Neural progenitor cell (in vitro differentiated cells): ENCODE measurements at places on chromosomes 6 and 20.

GRCh38 chr20:46021361-46022359 is 7.4 kb upstream of the SLC12A5 start:
- DNase-seq: peak; percentile 96

DNA sequence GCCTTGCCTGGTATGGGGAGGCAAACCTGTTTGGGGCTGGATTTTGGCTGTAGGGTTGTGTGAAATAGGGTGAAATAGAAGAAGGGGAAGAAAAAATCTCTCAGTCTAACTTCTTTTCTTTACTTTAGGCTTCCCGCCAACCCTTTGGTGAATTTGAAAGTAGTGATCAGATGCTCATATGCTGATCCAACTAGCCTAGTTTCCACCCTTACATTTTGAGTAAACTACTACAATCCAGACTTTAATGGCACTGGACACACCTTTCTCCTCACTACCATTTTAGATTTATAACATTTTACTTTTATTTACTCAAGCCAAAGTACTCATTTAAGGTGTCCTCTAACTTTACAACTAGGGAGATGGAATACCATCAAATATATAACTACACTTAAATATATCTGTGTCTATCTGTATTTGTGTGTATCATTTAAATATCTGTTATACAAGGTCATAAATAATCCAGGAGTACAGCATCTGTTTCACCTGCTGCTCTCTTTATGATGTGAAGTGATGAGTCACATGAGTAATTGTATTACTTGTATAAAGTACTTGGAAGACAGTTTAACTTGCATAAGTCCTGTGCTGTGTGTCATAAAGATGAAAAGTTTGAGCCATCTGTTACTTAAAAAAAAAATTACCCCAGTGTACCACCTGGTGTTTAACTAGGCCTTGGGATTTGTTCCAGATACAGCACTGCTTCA is 172.1 kb downstream of the CDKAL1 start:
- no peak for DNase-seq

DNA sequence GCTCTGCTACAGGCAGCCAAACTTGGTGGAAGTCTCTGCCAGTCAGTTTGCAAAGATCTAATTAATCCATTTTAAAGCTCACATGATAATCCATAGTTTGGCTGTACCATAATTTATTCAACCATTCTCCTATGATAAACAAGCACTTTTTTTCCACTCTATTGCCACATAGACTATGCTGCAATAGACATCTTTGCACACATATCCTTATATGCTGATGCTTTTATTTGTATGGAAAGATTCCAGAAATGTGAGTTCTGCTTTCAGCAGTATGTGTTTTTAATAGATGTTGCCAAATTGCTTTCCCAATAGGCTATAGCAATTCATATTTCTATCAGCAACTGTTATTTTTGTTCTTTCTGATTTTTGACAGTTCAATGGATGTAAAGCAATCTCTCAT is 628.0 kb downstream of the KIF16B start:
- DNase-seq: no peak

- DNase-seq: no peak
Observed at GRCh38 chr6:159305804-159306537, 136.8 kb downstream of the FNDC1 start.

DNA sequence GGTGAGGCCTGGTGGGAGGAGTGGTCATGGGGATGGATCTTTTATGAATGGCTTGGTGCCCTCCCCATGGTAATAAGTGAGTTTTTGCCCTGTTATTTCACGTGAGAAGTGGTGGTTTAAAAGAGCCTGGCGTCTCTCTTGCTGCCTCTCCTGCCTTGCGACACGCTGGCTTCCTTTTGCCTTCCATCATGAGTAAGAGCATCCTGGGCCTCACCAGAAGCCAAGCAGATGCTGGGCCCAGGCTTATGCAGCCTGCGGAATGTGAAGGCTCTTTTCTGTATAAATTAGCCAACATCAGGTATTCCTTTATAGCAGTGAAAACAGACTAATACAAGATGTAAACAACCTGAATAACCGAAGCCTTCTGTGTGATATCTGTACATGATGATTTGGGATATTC is 27.6 kb downstream of the VTA1 start:
- no peak for DNase-seq

- DNase-seq: no peak
Observed at GRCh38 chr6:154371281-154371680, 14.7 kb upstream of the IPCEF1 start.

DNA sequence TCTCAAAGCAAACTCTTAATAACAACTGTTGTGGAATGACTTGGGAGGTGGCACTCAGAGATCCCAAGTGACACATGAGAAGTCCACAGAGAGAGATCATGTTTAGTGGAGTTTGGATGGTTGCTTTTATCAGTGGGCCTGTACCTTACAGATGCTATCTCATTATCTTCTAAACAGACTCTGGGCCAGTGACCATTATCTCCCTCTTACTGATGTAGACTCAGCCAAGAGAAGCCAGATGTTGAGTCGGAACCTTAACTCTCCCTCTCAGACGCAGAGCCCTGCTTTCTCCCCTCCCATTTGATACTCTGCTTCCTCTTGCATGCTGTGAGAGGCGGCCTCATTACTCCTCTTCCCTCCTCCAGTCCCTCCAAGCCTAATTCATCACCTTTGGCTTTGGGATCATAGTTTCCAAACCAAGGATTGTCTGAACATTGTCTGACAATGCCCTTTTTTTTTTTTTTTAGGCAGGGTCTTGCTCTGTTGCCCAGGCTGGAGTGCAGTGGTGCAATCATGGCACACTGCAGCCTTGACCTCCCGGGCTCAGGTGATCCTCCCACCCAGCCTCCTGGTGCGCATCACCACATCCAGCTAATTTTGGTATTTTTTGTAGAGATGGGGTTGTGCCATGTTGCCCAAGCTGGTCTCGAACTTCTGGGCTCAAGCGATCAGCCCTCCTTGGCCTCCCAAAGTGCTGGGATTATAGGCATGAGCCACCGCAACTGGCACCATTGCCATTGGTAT is 4.5 kb upstream of the DDR1 start:
- DNase-seq: no peak

DNA sequence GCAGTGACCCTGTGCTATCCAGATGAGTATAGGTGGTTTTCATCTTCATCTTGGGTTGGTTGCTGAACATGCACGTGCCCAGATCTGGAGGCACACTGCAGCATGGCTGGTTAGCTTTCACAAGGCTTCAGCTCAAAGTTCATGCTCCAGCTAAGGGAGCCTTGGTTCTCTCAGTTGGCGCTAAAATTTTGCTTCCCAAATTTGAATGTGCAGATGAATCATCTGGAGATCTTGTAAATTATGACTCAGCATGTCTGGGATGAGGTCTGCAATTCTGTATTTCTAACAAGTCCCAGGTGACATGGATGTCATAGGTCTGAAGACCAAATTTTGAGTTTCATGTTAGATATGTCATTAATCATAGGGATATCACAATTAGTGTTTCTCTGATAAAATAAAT is 230.8 kb downstream of the FOXA2 start:
- DNase-seq: no peak

DNA sequence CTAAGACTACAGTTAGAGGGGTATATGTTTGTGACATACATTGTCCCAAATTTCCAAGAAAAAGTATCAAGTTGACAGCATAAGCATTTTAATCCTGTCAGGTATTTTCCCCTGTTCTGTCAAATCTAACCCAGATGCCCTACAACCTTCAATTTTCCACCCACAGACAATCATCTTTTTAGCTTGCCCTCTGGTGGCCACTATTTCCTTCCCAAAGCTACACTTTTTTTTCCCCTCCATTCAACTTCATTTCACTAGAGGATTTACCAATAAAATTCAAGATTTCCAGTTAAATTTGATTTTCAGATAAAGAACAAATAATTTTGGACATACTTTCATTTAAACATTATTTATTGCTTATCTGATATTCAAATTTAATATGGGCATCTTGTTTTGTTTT is 286.6 kb downstream of the TENT5A start:
- DNase-seq: peak; percentile 47

DNA sequence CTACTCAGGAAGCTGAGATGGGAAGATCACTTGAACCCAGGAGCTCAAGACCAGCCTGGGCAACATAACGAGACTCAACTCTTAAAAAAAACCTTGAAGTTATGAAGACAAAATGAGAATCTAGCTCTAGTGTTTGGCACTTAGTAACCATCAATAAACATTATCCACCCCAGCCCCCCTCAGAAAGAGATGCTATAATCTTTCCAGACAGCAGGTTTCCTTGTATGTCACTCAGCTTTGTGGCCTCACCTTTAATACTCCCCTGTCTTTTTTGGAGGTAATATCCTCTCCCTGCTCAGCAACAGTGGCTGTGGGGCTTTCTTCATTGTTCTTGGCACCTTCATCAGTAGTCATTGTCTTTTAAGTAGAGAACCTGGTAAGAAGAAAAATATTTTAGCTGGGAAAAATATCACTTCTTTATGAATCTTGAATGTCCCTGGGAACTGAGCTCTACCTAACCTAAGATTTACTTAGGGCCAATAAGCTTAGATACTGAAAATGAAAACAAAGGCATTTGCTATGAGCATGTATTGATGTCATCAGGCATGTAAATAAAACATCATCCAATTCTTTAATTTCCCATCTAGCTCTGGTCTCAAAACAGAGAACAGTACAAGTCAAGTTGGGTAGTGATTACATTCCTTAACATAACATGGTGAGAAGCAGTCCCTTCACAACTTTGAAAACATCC is 46.1 kb downstream of the FKBP5 start:
- DNase-seq: no peak

DNA sequence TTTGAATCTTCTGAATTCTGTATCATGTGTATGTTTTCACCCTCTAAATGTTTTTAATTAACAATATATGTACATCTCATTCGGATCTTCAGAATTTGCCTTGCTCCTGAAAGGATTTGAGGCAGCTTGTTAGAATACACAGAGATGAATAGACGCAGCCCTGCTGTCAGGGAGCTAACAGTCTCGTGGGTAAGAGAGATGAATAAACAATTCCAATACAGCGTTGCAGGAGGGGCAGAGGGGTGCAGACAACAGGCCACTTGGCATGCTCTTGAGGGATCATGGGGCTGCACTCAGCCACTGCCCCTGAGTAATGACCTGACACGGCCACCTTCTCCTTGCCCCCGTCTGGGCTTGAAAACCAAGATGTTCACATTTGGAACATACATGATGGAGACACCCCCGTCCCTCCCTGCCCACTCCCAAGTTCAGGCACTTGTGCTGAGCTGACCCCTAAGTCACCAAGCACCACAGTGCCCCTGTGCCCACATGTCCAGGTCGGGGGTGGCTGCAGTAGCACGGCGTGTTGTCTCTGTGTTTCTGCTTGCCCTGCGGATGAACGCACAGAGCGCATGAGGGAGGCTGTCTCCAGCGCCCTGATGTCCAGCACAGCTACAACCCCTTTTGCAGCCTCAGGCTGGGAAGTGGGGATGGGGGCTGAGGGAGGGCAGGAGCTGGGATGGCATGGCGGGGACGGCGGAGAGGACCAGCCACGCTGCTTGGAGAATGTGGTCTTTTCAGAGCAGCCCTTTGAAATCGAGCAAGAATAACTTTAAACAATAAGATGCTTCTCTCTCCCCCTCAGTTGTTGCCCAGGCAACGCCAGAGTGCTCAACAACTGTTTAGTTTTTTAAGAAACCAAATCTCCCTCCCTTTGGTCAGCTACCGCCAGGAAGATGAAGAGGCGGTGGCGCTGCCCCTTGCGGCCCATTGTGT is 33.0 kb upstream of the CDH22 start:
- peak; percentile 72 for DNase-seq
